Activated CD8-positive, alpha-beta memory T cell treated with anti-CD3 and anti-CD28 coated beads for 24 hours (primary cell): ENCODE measurements at places on chromosomes 13 and 19.
A peak's percentile ranks its signal among the peaks of the same experiment; 100 is the strongest.

GRCh38 chr19:2214251-2214650, 21.9 kb downstream of the PLEKHJ1 start:
- DNase-seq: no peak

DNA sequence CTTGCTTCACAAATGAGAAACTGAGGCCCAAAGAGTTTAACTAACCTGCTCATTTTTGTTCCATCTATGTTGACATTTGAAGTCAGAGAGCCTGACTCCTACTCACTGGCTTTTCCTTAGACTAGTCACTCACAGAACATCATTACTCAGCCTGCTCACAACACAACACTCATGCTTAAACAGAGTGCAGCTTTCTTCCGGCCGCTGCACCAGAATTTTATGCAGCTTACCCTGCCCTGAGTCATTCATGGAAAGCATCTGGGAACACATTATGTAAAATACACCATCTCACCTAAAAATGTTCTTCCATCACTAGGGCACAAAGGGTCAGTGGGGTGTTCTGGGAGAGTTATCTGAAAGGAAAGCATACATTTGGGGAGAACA, 303.4 kb downstream of the SPRY2 start:
- no peak for DNase-seq

DNA sequence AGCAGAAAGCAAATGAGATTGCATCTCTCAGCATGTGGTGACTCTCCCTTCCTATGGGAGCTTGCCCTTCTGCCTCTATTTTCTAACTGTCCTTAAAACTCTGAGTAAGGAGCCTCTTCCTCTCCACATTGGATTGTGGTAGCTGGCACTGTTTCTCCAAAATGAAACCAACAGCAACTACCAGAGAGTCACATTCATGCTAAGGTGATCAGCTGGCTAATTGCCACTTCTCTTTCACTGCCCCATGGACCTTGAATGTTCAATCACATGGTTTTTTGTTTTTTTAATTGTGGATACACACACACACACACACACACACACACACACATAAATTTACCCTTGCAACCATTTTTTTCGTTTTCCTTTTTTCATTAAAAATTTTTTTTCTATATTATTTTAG, 154.7 kb upstream of the TSC22D1 start:
- no peak for DNase-seq

DNA sequence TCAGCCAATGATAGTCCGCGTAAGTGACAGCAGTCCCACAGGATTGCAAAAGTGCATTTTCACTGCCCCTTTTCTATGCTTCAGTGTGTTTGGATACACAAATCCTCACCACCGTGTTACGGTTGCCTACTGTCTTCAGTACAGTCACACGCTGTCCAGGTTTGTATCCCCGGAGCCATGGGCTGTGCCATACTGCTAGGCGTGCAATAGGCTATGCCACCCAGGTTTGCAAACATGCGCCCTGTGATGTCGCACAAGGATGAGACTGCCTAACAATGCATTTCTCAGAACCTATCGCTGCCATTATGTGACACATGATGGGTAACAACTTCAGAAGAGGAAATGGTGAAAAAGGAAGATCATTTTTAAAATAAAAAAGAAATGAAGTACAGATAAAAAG, 16.8 kb upstream of the ADPRHL1 start:
- no peak for DNase-seq

DNA sequence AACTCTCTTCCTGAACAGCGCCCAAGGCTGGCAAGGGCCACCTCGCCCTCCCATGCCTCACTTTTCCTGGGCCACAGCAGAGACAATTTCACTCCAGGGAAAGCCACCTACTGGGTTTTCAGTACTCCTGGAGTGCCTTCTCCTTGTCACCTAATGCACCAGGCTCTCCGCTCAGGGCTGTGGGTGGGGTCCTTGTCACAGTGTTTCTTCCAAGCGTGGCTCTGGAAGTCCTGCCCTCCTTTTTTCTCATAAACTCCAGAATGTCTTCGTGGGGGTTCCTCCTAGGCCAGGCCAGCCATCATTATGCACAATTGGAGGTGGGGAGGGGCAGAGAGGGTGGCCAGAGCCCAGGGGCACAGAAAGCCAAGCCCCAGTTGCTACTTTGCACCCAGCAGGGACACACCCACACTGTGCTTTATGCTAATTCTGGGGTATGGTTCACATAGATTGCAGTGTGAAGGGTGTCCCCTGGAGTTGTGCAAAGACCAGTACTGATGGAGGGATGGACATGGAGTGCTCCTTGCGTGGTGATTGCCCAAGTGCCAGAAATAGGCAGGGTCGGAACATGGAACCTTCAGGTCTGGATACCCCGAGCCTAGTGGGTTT, 78.8 kb downstream of the CHST8 start:
- no peak for DNase-seq

- DNase-seq: no peak
Observed at GRCh38 chr19:1089126-1089771, 5.9 kb downstream of the POLR2E start.

- DNase-seq: peak; percentile 43
Observed at GRCh38 chr13:110696776-110697175, 9.1 kb downstream of the CARS2 start.

DNA sequence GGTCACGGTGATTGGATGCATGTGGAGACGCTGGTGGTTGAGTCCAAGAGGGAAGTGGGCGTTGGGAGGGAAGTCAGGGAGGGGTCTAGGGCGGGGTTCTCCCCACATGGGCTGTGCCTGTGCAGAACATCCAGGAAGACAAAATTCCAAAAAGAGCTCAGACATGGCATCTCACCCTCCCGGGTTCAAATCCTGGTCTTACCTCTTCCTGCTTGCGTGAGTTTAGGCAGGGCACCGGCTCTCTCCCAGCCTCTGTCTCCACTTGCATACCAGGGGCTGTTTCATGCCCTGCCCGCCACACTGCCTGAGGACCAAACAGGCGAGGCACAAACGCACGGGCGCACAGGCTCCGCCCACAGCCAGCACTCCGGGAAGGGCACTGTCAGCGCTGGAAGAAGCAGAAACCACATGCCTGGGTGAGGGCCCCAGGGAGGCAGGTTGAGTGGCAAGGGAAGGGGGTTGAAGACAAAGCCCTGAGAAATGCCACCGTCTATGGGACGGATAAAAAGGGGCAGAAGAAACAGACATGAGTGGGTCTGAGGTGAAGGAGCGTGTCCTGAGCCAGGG, 123.6 kb upstream of the SOX1 start:
- DNase-seq: peak; percentile 32

DNA sequence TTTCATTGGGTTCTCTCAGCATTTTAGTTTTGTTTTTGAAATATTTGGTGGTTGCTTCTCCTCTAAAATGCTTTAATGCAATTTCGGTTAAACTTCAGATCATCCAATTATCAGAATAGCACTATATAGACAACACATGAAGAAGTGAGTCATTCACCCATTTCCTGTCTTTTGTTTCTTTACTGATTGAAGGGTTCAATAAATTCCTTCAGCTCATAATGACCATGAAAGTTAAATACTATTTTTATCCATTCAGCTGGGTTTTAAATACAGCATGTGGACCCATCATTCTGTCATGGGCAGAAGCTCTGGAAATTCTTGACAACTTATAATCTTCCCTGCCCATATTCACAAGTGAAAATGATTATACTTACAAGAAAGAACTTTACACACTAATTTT, 187.2 kb downstream of the ITGBL1 start:
- DNase-seq: no peak

- DNase-seq: no peak
Observed at GRCh38 chr13:45787346-45787745, 64.2 kb downstream of the SIAH3 start.

GRCh38 chr19:41339936-41340335, 13.8 kb downstream of the TGFB1 start:
- DNase-seq: no peak

- no peak for DNase-seq
Observed at GRCh38 chr13:27549406-27549981, 70.8 kb downstream of the LNX2 start.

- DNase-seq: no peak
Observed at GRCh38 chr13:97464561-97464960, 30.6 kb downstream of the RAP2A start.
